CD4-positive, alpha-beta memory T cell (primary cell): ENCODE measurements at places on chromosomes 7 and 10. TPM values are rescaled to one million over a fixed set of nuclear protein-coding genes. Genes with fewer than 3 reads are reported as not detected.

CLRN3 gene
- not detected for total RNA-seq

DYDC2 gene
- not detected for total RNA-seq

GRCh38 chr10:8017277-8017676, 37.2 kb upstream of the GATA3 start:
- no peak overlapping the region for H3K4me3 ChIP-seq
- DNase-seq, result no peak
- no peaks in the 10 kb centered on the region for H3K27me3 ChIP-seq

DNA sequence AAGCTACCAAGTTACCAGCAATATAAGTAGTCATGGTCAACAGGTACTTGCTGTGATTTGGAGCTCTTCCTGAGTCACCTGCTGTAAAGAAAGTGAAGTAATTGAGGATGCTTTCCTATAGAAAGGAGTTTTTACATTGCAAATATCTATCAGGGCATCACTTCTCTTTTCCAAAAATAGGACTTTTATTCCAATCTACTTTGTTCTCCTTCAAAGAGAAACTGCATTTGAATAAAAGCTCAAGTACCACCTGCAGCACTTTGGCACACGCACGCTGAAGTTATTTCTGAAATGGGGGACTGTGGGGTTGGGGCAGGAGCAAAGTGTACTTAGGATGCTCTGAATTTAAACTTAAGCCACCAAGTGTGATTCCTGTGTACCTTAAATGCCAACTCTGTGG, 81.8 kb upstream of the PRKAR2B start:
- H3K36me3 ChIP-seq, result no peaks in the 10 kb centered on the region
- no peak for DNase-seq
- no peaks in the 10 kb centered on the region for H3K4me1 ChIP-seq
- no peak overlapping the region for H3K27ac ChIP-seq
- H3K27me3 ChIP-seq, result no peaks in the 10 kb centered on the region

FBXL13 gene
- 0.49 TPM for total RNA-seq

GRCh38 chr10:129952378-129953118, 11.5 kb downstream of the EBF3 start:
- no peaks in the 10 kb centered on the region for H3K36me3 ChIP-seq
- H3K4me1 ChIP-seq, result no peaks in the 10 kb centered on the region
- peaks cover 12% of the 10 kb centered on the region for H3K27me3 ChIP-seq
- no peak overlapping the region for H3K4me3 ChIP-seq
- H3K27ac ChIP-seq, result no peak overlapping the region

- no peak overlapping the region for H3K4me3 ChIP-seq
- no peak for DNase-seq
- H3K27ac ChIP-seq, result no peak overlapping the region
- no peaks in the 10 kb centered on the region for H3K4me1 ChIP-seq
These were observed 13.2 kb upstream of the UNCX start for GRCh38 chr7:1219498-1219897.

- DNase-seq, result no peak
- no peak overlapping the region for H3K4me3 ChIP-seq
- no peak overlapping the region for H3K27ac ChIP-seq
- no peaks in the 10 kb centered on the region for H3K36me3 ChIP-seq
These were observed 31.0 kb upstream of the MXI1 start for GRCh38 chr10:110176141-110177030.

CAMK2B gene
- total RNA-seq, result not detected

FAM24B gene
- 12.8 TPM for total RNA-seq
